ENCODE measurements at places on chromosomes 5 and 9.

- no peak for DNase-seq
Measured at GRCh38 chr9:110767559-110768063, 99.0 kb downstream of the MUSK start.

DNA sequence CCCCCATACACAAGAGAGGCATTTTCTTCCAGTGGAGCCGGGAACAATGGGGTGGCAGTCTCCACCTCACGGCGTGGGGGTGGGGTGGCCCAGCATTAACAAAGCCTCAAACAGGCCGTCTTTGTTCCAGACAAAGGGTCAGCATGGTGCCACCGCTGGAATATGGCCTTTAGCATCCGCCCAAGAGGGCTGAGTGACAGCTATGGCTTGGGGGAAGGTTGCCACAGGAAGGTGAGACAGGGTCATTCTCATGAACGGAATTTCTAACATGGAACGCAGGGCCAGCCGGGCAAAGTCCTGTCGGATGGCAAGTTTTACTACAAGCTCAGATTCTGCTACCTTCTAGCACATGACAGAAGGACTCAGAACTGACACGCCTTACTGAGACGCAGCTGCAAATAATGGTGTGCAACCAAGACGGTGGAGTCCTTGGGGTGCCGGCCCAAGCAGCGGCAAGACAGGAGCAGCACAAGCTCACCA, 64.0 kb downstream of the OTULIN start:
- no peak for DNase-seq

DNA sequence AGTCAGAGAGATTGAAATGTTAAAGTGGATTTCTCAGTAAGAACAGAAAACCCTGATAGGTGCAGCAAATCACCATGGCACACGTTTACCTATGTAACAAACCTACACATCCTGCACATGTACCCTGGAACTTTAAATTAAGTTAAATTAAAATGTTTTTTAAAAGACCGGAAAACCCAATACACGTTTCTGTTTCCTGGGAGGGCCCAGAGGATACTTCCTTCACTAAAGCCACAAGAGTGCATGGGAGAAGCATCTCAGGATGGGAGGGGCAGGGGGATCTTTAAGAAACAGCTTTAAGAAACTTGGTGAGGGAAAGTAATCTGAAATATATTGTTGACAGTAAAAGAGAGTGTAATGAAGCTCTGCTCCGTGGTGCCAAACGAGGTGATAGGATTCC, 164.7 kb upstream of the PTGER4 start:
- no peak for DNase-seq

- no peak for DNase-seq
Measured at GRCh38 chr9:93116072-93116961, 17.7 kb downstream of the NINJ1 start.

GRCh38 chr9:91443321-91443993, 19.8 kb upstream of the NFIL3 start:
- DNase-seq, result no peak

All from activated gamma-delta T cell treated with Interleukin-2 at 50 U/mL for 16 hours (primary cell).